Activated T-helper 9 cell treated with anti-CD3 and anti-CD28 coated beads, Interleukin-2, amount 50 U/mL, for 16 hours (primary cell): ENCODE measurements at places on chromosomes 6 and 20.

DNA sequence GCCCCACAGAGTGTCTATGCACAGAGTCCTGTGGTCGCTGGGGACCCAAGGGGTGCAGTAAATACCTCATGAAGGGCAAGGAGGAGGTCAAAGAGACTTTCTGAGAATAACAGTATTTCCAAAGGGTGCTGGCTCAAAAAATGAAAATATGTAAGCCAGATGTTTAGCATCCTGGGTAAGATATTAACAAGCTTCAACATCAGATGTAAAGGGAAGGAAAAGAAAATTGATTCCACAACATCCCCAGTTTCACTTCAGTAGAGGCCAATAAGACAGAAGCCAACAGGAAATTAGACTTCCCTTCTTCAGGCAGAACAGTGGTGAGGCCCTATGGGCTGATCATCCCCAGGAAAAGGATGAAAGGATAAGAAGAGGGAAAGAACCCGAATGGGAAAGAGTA lies 434.7 kb downstream of the PRKN start:
- DNase-seq, result no peak

GRCh38 chr6:139659711-139660110 lies 285.3 kb upstream of the CITED2 start:
- DNase-seq, result no peak

- no peak for DNase-seq
Measured at GRCh38 chr6:31791324-31792089, 4.0 kb downstream of the VARS1 start.

DNA sequence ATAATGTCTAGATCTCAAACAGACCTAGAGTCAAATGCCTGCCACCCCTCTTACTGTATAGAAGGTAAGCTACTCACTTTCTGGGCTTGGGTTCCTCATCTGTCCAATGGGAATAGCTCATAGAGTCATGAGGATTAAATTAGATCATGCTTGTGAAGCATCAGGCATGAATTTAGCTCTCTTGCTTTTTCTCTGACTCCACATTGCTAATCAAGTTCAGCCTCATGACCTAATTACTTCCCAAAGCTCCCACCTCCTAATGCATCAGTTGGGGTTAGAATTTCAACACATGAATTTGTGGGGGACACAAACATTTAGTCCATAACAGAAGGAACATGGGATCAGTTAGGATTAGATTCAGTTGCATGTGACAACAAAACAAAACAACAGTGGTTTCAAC lies 4.6 kb upstream of the DDX27 start:
- no peak for DNase-seq

DNA sequence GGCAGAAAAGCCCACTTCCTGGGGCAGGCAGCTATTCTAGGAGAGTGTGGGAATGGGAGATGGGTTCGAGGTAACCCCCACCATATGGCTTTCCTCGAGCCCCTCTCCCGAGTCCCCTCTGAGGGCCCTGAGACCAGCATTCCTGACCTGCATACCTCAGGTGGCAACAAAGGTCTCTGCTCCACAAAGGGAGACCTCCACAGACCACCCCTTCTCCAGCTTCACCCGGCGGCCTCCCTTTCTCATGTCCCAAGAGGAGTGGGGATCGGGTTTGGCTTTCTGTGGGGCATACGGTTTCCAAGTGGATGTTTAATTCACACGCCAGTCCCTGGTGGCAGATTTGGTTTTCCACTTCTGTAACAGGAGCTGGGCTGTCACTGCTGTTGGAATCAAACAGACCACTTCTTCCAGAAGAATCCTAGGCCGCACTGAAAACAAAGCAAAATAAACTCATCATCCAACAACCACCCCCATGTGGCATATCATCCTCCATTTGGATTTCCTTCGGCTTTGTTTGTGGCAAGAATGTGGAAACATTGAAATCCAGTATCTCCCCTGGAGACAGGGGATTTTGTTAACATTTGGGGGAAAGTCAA lies 83.2 kb downstream of the DLL1 start:
- DNase-seq, result no peak

DNA sequence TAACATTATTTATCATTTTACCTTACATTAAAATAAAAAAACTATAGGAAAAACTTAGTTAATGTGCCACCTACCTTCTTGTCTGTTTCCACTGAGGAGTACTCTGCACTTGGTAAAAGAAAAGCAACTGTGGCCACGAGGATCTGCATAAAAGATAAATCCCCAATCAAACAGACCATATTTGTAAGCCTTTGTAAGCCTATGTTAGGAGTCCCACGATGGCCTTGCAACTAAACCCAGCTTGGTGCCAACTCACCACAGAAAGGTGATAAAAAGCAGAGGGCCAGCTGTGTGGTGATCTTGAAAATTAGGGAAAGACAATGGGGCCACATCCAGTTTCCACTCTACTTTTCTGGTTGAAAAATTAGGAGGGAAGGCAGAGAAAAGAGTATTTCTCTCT lies 156.9 kb downstream of the INSM1 start:
- DNase-seq, result no peak

- DNase-seq, result no peak
Measured at GRCh38 chr6:125302840-125303511, 1.2 kb upstream of the HDDC2 start.

GRCh38 chr20:19964289-19965265 lies 52.6 kb upstream of the NAA20 start:
- no peak for DNase-seq

GRCh38 chr6:166645896-166646295 lies 18.8 kb upstream of the RPS6KA2 start:
- DNase-seq, result no peak

GRCh38 chr6:127463056-127463455 lies 3.9 kb upstream of the KIAA0408 start:
- no peak for DNase-seq

GRCh38 chr20:37542281-37542680 lies 14.6 kb upstream of the BLCAP start:
- no peak for DNase-seq

DNA sequence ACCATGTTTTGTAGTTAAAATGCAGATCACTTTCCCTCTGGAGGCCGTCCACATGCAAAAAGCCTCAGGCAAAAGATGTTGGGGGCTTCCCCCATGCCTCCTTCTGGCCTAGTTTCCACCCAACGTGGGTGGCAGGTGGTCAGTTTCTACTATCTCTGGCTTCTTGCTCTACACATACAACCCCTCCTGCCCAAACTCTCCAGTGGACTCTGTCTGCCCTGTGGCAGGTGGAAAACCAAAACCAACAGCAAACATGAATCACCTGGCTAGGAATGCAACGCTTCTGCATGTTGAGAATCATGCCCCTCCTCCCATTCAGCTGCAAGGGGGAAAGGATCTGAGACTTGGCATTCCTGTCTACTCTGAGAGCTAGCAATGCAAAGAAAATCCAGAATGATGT lies 94.8 kb downstream of the MBOAT1 start:
- DNase-seq, result no peak

- DNase-seq, result no peak
Measured at GRCh38 chr6:1453024-1453423, 63.6 kb downstream of the FOXF2 start.

DNA sequence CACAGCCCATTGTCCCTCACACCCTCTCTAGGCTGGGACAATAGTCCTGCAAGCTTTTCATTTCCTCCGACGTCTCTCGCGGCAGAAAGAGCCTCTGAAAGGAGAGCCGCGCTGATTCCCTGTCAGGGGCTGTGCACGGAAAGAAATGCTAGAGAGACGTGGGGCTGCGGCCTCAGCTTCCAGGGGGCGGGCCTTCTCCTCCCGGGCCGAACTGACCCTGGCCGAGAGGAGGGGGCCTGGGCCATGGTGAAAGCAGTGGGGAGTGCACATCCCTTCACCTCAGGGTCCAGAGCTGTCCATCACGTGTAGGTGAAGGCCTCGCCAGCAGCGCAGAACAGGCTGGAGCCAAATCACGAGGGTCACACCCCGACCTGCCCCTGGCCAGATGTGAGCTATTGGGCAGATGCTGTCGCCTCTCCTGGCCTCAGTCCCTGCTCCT lies 220.4 kb downstream of the TAF4 start:
- no peak for DNase-seq

- no peak for DNase-seq
Measured at GRCh38 chr6:124482071-124482491, 480.2 kb upstream of the RNF217 start.

GRCh38 chr6:147438758-147439528 lies 69.5 kb upstream of the SAMD5 start:
- no peak for DNase-seq

- no peak for DNase-seq
Measured at GRCh38 chr20:16412906-16413305, 160.3 kb downstream of the KIF16B start.

GRCh38 chr20:4836935-4837334 lies 115.2 kb downstream of the PRND start:
- DNase-seq, result no peak

DNA sequence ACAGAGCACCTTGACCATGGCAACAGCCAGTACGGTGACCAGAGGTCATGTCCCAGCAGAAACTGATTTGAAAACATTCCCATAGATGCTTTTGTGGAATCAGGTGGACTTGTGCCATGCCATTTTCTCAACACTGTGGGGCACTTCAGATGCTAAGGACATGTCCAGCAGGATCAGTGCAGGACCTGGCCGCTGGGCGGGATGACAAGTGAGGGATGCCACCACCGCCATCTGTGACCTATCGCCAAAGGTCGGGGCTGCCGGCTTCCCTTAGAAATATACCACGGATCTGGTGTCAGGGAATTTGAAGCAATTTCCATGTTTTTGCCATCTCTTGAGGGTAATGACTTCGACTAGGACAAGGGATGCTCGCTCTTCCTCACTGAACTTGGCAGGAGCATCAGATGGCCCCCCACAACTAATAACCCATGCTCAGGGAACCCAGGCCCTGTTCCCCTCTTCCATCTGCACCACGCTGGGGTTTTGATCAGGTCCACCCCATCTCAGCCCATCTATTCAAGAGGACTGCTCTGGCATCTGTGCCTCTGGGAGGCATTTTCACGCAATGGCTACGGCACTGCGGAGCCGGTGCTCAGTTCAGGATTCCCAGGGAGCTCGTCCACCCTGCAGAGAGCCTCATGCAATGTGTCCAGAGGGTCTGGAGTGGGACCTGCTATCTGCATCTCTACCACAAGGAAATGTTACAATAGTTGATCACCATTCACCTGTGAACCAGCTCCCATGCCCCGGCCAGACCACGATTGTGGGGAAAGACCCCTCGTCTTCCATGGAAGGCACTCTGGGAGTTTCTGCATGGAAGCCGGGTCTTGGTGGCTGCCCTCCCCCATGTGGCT lies 302.6 kb downstream of the TAF4 start:
- DNase-seq, result no peak

GRCh38 chr6:30019819-30020218 lies 41.2 kb upstream of the POLR1H start:
- DNase-seq, result no peak

GRCh38 chr6:17621003-17621402 lies 20.9 kb downstream of the FAM8A1 start:
- DNase-seq, result no peak

DNA sequence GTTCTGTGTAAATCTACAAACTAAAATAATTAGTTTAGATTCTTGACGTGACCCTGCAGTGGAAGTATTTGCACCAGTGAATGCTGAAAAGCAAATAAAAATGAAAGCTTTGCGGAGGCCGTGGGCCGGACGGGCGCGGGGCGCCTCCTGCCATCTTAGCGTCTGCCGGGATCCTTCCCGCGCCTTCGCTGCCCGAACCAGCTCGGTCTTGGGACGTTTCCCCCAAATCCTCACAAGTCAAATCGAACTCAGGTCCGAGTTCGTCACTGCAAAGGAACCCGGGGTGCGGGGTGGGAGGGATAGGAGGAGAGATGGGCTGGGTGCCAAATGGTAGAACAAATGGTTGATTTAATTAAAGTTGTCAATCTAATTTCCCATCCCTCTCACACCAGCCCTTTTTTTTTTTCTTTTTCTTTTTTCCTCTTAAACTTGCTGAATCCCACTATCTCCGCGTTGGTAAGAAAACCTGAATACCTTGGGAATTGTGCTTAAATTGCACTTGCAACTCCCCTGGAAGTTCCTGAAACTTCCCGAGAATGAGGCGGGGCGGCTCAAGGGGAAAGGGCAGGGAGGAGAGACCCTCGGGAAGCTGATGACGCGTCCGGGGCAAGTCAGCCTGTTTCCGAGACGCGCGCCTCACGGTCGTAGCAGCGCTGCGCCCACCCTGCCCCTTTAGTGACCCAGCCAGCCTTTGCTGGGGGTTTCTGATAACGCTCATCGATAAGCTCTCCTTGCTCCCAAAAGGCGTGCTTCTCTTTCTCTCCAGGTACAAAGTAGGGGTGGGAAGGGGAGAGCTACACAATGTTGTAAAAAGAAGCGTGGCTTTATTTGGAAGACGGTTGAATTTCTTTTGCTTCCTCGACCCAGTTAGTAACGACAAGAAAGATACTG lies 1.8 kb downstream of the GJA1 start:
- DNase-seq, result no peak

DNA sequence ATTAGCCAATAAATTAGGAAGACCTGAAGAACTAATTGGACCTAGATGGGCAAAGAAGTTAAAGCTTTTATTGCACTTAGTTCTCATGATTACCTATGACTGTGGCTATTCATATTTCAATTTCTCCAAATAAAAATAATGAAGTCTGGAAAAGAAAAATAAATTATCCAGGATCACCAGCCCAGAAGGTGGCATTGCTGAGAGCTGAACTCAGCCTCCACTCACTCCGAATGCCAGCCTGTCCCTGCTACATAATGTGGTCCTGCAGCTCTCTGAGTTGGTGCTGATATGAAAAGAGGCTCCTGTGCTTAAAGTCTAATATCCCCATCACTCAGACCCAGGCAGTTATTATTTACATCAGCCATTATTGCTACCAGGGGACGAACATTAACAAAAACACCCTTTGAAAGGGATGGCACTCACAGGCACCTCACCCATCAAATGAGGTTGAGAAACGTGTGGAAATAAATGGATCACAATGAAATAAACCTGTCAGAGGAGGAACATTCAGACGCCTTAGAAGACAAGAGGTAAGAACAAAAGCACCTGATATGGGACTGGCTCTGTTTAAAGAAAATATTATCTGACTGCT lies 649.7 kb upstream of the CHD6 start:
- DNase-seq, result no peak

DNA sequence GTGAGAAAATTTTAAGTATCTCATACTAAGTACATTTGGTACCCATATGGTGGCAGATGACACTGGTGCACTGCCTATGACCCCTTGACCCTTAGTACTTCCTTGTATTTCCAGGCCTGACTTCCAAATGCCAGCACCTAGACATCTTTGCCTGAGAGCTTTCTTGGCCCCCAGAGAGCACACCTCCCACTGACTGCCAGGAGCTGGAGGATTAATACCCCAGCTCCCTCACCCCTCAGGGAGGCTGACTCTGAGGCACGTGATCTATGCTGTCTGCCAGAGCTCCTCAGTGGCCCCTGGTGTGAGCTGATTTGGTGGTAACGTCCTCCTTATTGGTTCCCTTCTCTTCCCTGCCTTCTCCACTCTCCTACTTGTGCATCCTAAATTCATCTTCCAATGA lies 38.0 kb downstream of the BFSP1 start:
- DNase-seq, result no peak

- no peak for DNase-seq
Measured at GRCh38 chr20:6164421-6165341, 41.9 kb upstream of the FERMT1 start.

DNA sequence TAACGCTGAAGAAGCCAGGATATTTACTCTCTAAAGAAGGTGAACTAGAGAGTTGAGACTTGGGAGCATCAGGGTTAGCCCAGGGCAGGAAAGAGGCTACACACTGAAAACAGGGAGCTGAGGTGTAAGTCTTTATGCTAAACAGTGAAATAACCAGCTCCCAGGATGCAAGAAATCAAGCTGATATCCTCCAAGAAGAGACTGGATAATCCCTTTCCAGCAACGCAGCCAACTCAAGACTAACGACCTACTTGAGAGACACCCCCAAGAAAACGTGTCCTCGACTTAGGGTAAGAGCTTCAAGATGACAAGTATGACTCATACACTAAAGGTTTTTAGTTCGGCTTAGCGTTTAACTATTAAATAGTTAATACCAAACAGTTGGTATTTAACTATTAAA lies 202.2 kb downstream of the TASP1 start:
- no peak for DNase-seq
